Cardiac fibroblast (primary cell): ENCODE measurements at places on chromosomes 6 and 20.

- peak; percentile 17 for DNase-seq
These were observed 33.7 kb downstream of the GJA10 start for GRCh38 chr6:89927791-89928550.

GRCh38 chr20:1019344-1019743 lies 17.2 kb upstream of the RSPO4 start:
- no peak for DNase-seq

DNA sequence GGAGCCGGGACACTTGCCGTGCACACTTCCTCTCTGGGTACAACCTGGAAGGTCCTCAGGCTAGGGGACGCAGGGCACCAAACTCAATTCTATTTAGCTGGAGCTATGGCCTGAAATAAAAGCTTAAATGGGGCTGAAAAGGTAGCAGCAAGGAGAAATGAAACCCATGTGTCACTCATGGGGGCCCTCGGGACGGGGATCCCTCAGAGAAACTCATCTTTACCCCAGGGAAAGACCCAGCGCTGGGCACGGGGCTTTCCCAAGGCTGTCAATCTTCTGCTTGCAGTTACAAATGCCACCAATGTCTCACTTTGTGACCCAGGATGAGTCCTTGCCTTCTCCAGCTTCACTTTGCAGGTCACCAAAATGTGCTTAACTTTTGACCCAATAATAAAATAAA lies 16.5 kb downstream of the SNAI1 start:
- no peak for DNase-seq

GRCh38 chr6:25315194-25316177 lies 36.3 kb downstream of the CARMIL1 start:
- DNase-seq = peak; percentile 64

GRCh38 chr6:13429406-13429753 lies 58.0 kb downstream of the GFOD1 start:
- DNase-seq = no peak
